Astrocyte (in vitro differentiated cells and primary cell): ENCODE measurements at places on chromosomes 7 and 10. TPM values are rescaled to one million over a fixed set of nuclear protein-coding genes. Genes with fewer than 3 reads are reported as not detected.
A peak's percentile ranks its signal among the peaks of the same experiment; 100 is the strongest.

DNA sequence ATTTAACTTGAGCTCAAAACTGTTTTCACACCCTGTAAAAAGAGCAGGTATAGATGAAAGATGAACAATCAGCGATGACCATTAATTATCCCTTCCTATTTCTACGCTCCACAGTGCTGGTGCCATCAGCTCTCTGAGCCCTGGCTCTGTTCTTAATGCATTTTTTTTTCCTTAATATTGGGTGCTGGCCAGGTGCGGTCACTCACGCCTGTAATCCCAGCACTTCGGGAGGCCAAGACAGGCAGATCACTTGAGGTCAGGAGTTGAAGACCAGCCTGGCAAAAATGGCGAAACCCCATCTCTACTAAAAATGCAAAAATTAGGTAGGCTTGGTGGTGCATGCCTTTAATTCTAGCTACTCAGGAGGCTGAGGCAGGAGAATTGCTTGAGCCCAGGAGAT is 4.2 kb downstream of the STEAP4 start:
- no peak for DNase-seq

Gene LRRN3
- total RNA-seq: 1.8 and 2.2 TPM in 2 replicates

GRCh38 chr7:80659120-80660055 is 20.9 kb downstream of the CD36 start:
- DNase-seq: peak; percentile 24

Gene SPRN
- 3.7 and 4.0 TPM in 2 replicates for total RNA-seq

DNA sequence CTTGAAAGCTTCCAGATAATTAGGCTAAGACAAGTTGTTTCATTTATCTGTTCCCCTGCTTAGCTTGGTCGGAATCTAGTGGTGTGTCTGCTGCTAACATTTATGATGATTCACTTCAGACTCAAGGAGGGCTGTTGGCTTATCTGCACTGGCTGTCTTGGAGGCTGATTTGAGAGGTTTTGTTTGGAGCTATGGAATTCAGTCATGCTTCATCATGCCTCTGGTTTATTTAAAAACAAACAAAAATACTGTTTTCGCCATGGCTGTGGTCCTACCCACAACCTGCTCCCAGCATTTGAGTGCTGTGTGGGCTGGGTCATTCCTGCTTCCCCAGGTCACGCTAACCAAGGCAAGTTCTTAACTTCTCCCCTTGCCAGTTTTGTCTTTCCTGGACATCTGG is 11.7 kb upstream of the ARPC1B start:
- peak; percentile 90 for DNase-seq

DNA sequence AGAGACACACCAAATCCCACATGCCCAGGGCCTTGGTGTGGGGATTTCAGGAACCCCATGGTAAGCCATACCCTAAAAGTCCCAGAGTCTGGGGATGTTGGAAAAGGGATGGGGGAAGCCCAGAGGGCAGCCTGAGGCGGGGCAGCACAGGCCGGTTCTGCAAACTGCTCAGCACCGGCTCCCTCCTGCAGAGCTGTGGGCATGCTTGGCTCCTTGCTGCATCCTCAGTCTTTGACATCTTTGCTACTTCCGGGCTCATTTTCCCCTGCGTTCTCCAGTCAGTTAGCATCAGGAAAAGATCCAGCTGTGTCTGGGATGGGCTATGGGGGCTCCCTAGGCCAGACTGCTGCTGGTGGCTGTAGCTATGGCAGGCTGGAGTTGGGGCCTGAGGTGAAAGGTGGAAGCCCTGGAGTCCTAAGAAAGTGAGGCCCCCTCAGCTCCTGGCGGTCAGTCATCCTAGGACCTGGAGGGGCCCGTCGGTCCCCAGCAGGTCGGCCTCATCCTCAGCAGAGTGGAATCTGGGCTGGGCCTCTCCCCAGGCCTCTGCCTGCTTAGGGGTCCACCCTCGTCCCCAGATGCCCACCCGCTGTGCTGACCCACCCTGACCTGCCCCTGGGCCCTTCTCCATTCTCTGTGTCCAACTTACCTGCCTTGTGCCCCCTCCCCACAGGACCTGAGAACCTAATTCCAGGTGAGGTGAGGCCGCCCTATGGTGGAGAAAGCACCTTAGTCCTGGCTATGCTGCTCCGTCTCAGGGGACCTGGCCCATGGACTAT is 9.3 kb downstream of the TBATA start:
- DNase-seq: no peak
